Muscle of back (tissue), 13 donors: ENCODE measurements at places on chromosomes 11 and 22.

DNA sequence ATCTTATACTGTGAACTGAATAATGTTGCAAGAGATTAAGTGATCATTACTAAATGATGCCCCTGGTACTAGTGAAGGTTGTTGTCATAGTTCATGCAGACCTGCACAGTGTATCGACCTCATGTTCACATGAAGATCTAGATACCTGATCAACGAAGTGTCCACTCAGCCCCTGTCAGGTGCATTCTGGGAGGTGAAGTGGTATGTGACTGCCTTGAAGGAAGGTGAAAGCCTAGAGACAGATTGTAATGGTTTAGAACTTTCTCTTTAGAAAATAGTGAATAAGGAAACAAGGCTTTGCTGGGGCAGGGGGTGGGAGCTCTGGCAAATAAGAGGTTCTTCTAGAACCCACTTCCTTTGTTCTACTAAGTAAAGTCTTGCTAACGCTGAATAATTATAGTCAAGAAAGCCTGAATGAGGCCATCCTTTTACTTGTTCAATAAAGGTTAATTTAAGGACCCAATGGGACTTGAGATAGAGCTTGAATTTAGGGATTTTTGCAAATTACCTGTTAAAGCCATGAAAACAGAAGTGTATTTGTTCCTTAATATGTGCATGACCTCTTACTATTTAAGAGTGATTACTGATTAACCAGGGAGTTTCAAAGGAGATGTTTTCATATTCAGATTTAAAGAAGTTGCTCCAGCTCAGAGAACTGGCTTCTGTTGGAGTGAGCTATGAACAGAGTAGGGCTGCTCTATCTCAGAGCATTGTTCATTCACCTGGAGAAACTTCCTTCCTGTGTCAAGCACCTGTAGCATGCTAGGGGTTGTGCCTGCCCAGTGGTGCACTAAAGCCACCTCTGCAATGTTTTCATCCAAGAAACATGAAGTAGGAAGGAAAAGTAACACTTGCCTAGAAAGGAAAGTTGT lies 45.3 kb downstream of the C22orf31 start:
- no peak for DNase-seq

DNA sequence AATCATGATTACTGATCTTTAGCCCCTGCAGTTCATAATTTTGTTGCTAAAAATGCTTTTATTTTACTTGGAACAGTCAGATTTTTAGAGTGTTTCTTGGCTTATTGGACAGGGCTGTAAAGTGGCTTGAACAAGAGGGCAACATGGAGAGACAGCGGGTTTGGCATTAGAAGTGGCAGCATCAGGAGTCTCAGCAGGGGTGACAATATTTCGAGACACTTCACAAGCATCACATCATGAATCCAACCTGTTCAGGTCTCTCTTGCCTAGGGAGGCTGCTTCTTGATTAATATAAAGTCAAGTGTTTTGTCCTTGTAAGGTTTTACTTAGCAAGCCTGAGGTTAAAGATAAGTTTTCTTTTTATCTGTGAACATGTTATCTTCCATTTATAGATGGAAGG lies 2249.5 kb downstream of the LRRC4C start:
- DNase-seq = no peak

GRCh38 chr11:94107363-94107762 lies 21.3 kb upstream of the PANX1 start:
- no peak for DNase-seq

GRCh38 chr11:70024773-70025045 lies 53.4 kb upstream of the ANO1 start:
- DNase-seq = no peak

DNA sequence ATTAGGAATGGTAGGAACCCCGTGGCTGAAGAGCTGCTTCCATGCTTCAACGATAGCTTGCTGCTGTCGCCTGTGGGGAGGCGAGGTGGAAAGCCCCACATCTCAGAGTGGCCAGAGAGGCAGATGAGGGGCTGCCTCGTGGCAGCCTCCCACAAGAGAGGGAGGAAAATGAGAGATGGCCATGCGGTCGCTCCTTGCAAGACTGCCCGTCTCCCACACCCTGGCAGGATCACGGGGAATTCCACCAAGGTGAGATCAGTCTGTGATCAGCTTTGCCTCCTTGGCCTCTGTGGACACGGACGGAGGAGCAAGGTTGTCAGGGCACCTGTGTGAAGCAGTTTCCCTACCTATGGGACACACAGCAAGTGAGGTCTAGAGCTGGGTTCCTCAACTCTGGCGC lies 3.0 kb downstream of the CRYBA4 start:
- DNase-seq = no peak

- no peak for DNase-seq
Measured at GRCh38 chr11:86497310-86497709, 122.6 kb downstream of the CCDC81 start.

DNA sequence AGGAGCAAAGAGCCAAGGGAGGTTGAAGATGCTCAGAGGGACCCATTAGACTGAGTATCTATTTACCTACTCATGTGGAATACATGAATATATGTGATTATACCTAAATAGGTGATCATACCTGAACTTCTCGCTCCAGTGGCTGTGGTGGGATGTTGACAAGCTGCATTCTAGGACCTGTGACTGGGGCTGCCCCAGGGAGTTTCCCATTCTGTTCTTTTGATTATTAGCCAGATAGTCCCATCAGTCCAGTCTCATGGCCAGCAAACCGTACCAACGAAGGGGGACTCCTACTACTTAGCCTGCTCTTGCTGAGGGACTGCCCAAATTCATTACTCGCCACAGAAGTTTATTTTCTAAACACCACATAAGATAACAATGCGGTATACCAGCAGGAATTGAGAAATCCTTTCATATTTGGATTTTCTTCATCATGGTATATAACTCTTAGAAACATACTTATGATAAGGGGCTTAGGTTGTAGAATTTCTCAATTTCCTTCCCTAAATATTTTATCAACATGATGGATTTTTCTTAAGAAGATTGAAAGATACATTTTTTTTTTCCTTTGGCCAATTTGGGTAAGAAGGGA lies 273.9 kb downstream of the NTM start:
- no peak for DNase-seq

- DNase-seq = no peak
Measured at GRCh38 chr11:503179-503981, 3.7 kb downstream of the RNH1 start.

GRCh38 chr11:70510571-70510970 lies 112.2 kb downstream of the CTTN start:
- no peak for DNase-seq

DNA sequence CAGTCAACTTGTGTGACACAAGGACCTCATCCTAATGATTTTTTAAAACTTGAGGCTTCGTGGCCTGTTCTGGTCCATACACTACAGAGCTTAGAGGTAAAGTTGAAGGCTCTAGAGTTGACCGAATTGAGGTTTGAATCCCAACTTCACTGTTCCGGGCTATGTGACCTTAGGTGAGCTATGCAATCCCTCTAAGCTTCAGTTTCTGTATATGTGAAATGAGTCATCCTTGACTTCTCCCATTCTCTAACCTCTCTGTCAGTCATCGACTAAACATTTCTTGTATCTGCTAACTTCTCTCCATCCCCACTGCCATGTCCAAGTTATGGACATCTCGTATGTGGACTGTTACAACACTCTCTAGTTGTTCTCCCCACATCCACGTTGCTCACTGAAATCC lies 178.2 kb upstream of the TMEM45B start:
- no peak for DNase-seq

DNA sequence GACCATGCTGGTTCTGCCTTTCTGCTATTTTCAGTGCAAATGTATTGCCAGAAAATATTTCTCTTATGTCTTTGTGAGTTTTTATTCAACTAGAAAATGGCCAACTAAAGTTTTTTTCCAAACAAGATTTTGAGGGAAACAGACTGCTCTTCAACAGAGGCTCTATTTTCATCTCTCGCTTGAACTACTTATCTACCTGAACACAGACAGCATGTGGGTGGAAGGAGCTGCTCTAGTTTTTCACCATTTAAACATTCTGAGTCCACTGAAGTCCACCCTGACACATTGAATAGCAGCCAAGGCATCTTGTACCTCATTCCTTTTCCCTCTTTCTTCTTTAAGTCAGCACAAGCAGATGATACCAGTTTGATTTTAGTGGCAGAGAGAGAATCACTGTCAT lies 9.8 kb upstream of the OR9I1 start:
- DNase-seq = no peak

- DNase-seq = no peak
Measured at GRCh38 chr11:33025339-33025722, 9.7 kb downstream of the DEPDC7 start.

GRCh38 chr11:82105331-82105998 lies 628.2 kb downstream of the FAM181B start:
- DNase-seq = no peak

DNA sequence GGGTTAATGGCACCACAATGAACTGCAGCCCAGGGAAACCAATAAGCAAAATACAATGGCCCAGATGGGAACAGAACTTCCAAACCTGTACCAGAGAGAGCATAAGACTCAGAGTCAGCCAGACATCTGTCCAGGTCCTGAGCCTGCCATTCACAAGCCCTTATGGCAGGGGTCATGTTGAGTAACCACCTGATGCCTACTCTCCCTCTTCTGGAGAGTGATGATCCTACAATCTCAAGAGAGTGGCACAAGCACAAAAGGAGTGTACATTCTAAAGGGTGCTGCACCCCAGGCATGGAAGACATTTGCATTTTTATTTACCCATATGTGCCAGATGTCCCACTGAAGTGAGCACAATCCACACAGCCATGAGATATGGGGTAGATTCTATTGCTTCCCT lies 10.6 kb downstream of the TENM4 start:
- DNase-seq = no peak

- DNase-seq = no peak
Measured at GRCh38 chr11:79925570-79925969, 484.7 kb upstream of the TENM4 start.

GRCh38 chr11:105823495-105824033 lies 198.5 kb downstream of the MSANTD4 start:
- DNase-seq = no peak

DNA sequence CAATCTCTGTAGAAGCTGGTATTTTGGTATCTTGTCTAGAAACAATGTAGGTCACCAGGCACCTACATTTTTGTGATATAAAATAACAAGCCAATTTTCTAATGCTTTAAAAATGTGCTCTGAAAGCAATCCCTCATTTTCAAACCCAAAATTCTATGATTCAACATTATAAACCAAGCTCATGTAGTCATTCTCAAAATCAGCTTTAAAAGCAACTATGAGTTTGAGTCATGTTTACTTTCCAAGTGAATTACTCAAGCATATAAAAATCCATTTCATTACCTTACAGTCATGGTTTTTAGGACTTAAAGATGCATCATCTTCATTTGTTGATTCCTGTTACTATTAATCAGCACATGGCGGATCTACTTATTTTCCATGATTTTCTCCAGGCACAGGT lies 216.4 kb downstream of the GRM5 start:
- peak; percentile 28 for DNase-seq

GRCh38 chr11:118909619-118910308 lies 16.0 kb downstream of the BCL9L start:
- no peak for DNase-seq

DNA sequence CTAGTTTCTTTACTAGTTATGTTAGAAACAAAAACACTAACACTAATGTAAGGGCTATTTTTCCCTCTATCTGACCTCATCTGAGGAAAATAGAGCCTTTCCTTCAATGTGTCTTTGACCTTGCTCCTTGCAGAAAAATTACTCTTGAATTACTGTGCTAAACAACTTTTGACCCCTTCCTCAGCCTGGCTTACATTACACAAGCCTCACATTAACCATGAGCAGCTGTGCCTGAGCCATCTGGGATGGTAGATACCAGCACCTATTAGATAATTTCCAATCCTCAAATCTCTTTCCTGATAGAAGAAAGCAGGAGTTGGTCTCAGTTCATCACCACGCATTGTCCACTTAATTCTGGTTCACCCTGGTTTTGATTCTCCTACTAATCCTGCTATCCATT lies 134.4 kb upstream of the NCAM1 start:
- no peak for DNase-seq

- DNase-seq = no peak
Measured at GRCh38 chr11:57868491-57868890, 106.9 kb downstream of the CTNND1 start.

DNA sequence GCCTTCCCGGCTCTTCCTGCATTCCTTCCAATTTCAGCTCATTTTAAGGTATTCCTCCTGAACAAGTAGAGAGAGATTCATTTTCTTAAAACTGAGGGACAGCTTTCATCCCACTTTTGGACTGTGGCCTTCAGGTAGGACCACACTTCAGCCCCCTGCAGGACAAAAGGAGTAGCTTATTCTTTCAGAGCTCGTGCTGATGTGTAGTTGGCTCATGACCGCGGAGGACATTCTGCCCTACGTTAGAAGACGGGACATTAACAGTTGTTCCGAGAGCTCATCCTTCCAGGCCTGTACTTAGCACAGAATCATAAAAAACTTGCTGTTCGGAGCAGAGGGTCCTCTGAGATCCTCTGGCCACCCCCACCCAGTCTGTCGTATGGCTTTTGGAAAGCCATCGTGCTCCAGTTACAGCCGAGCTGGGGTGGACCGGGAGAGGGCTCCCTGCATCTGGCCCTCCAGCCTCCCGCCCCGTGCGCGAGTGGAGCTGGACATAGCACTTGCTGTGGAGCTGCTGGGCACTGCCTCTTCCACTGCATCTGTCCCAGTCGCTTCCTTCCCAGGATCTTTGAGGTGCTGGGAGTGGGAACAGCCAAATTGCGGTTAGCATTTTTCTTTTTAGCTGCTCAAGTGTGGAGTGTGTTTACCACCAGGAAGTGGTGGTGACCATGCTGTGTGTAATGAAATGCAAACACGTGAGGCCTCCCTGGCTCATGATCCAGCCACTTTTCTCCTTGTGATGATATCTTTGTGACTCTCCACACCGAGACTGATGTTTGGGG lies 250.3 kb downstream of the TBC1D22A start:
- no peak for DNase-seq

DNA sequence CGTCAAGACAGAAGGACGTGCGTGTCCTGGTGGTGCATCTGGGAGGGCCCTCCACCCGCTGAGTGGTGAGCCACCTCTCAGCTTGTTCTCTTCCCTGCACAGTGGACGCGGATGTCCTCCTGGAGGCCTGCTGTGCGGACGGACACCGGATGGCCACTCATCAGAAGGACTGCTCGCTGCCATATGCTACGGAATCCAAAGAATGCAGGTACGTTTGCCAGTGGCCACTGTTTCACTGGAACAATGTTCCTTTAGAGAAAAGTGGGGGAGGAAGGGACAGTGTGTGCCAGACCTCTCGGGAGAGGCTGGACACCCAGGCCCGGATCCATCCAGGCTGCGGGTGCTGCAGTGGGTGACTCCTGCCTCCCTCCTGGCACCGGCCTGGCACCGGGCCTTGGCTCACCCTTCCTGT lies 15.9 kb downstream of the FBLN1 start:
- no peak for DNase-seq

GRCh38 chr22:33539202-33539901 lies 380.9 kb downstream of the LARGE1 start:
- DNase-seq = no peak
